CD4-positive, alpha-beta memory T cell (primary cell): ENCODE measurements at places on chromosomes 7 and 10. TPM values are rescaled to one million over a fixed set of nuclear protein-coding genes. Genes with fewer than 3 reads are reported as not detected.

DNA sequence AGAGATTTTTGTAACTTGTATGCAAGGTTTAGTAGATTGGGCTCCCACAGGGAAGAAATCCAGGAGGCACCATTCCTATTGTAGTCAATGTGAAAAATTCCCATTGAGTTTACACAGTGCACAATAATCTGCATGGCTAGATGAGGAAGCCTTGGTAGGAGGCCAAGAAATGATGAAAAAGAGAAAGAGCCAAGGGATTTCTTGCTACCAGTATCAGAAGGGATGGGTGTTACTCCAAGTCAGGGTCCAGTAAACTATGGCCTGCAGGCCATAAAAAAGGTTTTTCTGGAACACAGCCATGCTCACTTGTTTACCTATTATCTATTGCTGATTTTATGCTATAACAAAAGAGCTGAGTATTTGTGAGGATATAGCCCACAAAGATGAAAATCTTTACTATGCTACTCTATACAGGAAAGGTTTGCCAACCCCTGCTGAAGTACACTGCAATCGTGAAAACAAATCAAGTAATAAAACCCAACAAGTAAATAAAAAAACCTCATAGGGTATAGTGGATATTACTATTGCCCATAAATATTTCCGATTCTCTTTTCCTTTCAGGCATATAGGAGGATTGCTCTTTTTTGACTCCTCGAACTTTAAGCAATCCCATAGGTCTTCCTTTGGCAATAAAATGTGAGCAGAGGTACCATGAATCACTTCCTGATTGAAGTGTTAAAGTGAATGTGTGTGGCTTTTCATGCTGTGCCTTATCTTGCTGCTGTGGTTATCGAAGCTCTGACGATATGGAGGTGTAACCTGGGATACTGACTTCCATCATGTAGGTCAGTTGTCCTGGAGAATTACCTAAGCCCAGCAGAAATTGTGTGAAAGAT, 256.3 kb upstream of the MAGI2 start:
- H3K27ac ChIP-seq, result no peak overlapping the region
- no peaks in the 10 kb centered on the region for H3K36me3 ChIP-seq
- no peak overlapping the region for H3K4me3 ChIP-seq
- H3K4me1 ChIP-seq, result no peaks in the 10 kb centered on the region
- no peaks in the 10 kb centered on the region for H3K27me3 ChIP-seq
- no peak for DNase-seq

GRCh38 chr7:25835197-25835596, 316.8 kb upstream of the NFE2L3 start:
- H3K4me1 ChIP-seq, result no peaks in the 10 kb centered on the region
- no peak overlapping the region for H3K4me3 ChIP-seq
- H3K27ac ChIP-seq, result no peak overlapping the region

DNA sequence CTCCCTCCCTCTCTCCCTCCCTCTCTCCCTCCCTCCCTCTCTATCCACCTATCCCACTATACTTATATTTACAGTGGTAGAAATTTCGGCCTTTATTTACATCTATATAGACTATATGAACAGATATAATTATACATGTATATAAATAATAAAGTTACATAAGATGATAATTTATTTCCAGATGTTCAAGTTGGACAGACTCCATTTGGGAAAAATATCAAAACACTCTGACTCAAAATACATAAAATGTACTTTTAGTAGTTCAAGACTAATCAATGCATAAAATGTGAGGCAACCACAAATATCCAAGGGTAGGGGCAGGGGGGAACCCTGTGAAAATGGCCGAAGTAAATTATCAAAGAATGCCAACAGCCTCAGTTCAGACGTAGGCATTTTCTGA, 203.0 kb downstream of the FANK1 start:
- no peaks in the 10 kb centered on the region for H3K36me3 ChIP-seq
- H3K27ac ChIP-seq, result no peak overlapping the region
- no peak overlapping the region for H3K4me3 ChIP-seq
- H3K27me3 ChIP-seq, result no peaks in the 10 kb centered on the region
- no peaks in the 10 kb centered on the region for H3K4me1 ChIP-seq

- H3K4me1 ChIP-seq, result no peaks in the 10 kb centered on the region
- no peaks in the 10 kb centered on the region for H3K36me3 ChIP-seq
- H3K4me3 ChIP-seq, result no peak overlapping the region
- DNase-seq, result peak; percentile 28
- no peaks in the 10 kb centered on the region for H3K27me3 ChIP-seq
These were observed 246.8 kb downstream of the SKIDA1 start for GRCh38 chr10:21278491-21279216.

The PNLIP gene
- not detected for total RNA-seq

DNA sequence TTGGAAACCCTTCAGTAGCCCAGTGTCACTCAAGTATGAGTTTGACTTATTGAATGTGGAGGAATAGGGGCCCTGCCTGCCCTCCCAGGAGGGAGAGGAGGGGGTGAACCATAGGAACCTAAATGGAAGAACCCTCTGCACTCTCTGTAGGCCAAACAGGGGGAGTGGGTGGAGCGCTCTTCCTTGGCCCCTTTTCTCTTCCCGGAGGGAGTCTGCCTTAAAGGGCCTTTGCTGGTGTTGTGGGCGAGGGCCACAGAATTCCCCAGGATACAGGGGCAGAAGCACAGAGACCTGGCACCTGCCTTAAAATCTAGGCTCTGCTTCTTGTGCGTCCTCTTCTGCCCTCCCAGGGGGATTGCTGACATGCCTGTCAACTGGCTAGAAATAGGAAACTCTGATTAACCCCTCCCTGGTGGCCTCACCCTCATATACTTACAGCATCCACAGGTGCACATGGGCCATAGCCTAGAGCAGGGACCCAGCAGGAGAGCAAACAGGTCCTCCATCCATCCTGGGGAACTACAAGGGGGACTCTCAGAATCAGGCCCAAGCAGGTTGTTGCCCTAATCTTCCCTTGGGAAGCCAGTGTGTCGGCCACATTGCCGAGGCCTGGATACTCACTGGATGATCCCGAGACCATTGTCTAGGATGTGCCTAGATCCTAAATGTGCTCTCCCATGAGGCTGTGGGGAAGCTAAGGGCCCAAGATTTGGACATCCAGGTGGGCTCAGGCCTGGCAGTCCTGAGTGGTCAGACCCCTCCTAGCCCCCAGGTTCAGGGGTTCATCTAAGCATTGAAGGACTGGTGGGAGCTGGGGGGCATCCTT, 3.4 kb downstream of the TRIM8 start:
- peaks cover 4% of the 10 kb centered on the region for H3K36me3 ChIP-seq
- H3K27ac ChIP-seq, result peak overlapping the region; percentile 82
- H3K4me3 ChIP-seq, result peak overlapping the region; percentile 79
- H3K27me3 ChIP-seq, result no peaks in the 10 kb centered on the region

- H3K4me1 ChIP-seq, result no peaks in the 10 kb centered on the region
- no peaks in the 10 kb centered on the region for H3K36me3 ChIP-seq
- no peak overlapping the region for H3K27ac ChIP-seq
- H3K4me3 ChIP-seq, result no peak overlapping the region
- no peaks in the 10 kb centered on the region for H3K27me3 ChIP-seq
These were observed 79.3 kb upstream of the SLC25A13 start for GRCh38 chr7:96401200-96401599.

DNA sequence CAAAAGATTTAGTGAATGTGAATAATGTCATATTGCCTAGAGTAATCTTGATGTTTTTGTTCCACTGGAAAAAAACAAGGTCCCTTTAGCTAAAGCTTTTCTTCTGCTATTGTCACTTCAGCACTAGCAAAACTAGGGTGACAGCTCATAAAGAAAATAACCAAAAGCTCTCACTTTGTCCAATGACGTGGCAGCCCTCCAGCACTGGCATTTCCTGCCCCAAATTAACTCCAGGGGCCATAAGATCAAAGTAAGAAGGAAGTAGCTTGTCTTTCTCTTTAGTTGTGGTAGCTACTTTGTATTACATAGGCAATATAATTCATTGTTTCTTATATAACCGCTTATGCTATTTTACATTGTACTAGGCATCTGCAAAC, 47.3 kb downstream of the LRRN3 start:
- H3K27me3 ChIP-seq, result no peaks in the 10 kb centered on the region
- peak; percentile 75 for DNase-seq
- no peak overlapping the region for H3K4me3 ChIP-seq
- no peaks in the 10 kb centered on the region for H3K36me3 ChIP-seq
- peak overlapping the region; percentile 50 for H3K27ac ChIP-seq
- H3K4me1 ChIP-seq, result peaks cover 19% of the 10 kb centered on the region

- no peak for DNase-seq
- no peak overlapping the region for H3K27ac ChIP-seq
- H3K27me3 ChIP-seq, result no peaks in the 10 kb centered on the region
- peaks cover 3% of the 10 kb centered on the region for H3K36me3 ChIP-seq
- no peak overlapping the region for H3K4me3 ChIP-seq
These were observed 2.1 kb downstream of the PCBD1 start for GRCh38 chr10:70885931-70886903.

GRCh38 chr7:158812684-158813083, 16.6 kb downstream of the ESYT2 start:
- peak; percentile 92 for DNase-seq
- peaks cover 94% of the 10 kb centered on the region for H3K4me1 ChIP-seq
- peaks cover 8% of the 10 kb centered on the region for H3K36me3 ChIP-seq

DNA sequence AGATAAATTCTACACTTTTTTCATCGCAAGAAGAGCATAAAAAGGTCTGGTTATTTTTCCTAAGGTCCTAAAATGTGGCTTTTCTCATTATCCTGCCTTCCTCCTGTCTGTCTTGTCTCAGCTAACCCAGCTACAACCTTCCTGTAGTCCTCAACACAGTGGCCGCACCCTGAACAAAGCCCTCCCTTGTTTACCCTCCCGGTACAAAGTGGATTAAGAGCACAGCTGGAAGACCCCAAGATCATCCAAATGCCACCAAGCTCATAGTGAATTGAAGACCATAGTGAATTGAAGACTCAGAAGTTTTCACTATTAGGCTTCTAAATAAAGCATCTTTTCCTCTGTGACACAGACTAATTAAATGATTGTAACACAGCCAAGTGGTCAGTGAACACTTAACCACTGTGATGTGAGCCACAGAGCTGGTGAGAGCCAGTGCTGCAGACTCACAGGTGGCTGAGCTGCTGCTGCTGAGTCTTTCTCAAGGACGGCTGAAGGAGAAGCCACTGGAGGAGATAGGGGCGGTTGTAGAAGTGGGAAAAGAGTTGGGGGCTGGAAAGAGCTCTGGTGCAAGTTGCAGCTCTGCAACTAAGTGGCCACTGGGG, 123.6 kb downstream of the ATXN7L1 start:
- H3K27me3 ChIP-seq, result no peaks in the 10 kb centered on the region
- H3K4me3 ChIP-seq, result no peak overlapping the region
- DNase-seq, result no peak
- H3K36me3 ChIP-seq, result no peaks in the 10 kb centered on the region

DNA sequence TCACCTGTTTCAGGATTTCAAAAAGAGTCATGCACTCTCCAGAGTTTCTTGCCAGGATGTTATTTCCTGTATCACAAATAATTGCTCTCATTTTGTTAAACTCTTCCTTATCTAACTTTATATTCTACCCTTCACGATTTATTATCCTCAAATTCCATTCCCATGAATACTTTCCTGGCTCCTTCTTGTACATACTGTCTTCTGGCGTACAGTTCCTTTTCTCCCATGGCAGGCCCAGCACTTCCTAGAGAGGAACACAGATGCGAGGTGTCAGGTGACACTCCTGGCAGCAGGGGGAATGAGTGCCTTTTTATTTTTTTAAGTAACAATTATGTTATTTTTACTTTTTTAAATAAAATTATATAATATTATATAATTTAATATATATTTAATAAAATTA, 411.9 kb downstream of the TFEC start:
- H3K4me1 ChIP-seq, result no peaks in the 10 kb centered on the region
- DNase-seq, result no peak
- H3K27ac ChIP-seq, result no peak overlapping the region
- H3K27me3 ChIP-seq, result no peaks in the 10 kb centered on the region
- H3K36me3 ChIP-seq, result no peaks in the 10 kb centered on the region

DNA sequence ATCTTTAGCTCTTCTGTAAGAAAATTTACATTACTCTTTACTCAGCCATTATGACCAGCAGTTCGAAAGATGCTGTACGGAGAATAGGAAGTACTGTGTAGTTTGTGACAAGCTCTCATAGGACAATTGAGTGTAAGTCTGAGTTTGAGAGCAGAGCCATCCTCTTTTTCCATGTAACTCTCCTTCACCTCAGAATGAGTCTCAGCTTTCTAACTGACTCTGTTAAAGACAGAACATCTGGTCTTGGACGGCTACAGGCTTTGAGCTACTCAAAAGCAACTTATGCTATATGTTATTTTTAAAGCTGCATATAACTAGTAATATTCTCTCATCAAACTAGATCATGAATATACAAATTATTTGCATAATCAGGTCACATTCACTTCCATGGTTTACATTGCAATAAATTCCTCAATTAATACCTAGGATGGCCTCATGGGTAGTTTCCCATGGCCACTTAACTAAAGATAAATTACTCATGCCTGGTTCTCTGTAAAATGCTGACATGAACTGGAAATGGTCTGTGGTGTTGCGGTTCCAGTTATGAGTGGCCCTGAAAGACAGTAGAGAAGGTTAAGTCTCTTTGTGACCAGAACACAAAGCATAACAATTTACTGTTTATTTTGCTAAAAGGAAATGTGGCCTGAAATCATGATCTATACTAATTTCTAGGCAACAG, 358.7 kb downstream of the PHF14 start:
- no peak overlapping the region for H3K4me3 ChIP-seq
- no peaks in the 10 kb centered on the region for H3K4me1 ChIP-seq
- H3K36me3 ChIP-seq, result no peaks in the 10 kb centered on the region
- H3K27ac ChIP-seq, result no peak overlapping the region
- DNase-seq, result no peak

The ZNF467 gene
- total RNA-seq, result 2.3 TPM

The TEX47 gene
- total RNA-seq, result not detected

The C10orf67 gene
- total RNA-seq, result not detected

The SUN3 gene
- not detected for total RNA-seq

The SEMA3D gene
- total RNA-seq, result not detected

- DNase-seq, result no peak
- no peak overlapping the region for H3K4me3 ChIP-seq
- H3K4me1 ChIP-seq, result peaks cover 29% of the 10 kb centered on the region
- no peaks in the 10 kb centered on the region for H3K27me3 ChIP-seq
These were observed 767.9 kb downstream of the GRID1 start for GRCh38 chr10:85598646-85599045.

- no peak overlapping the region for H3K27ac ChIP-seq
- DNase-seq, result no peak
- H3K27me3 ChIP-seq, result no peaks in the 10 kb centered on the region
- no peaks in the 10 kb centered on the region for H3K36me3 ChIP-seq
These were observed 216.4 kb downstream of the NRG3 start for GRCh38 chr10:82091413-82091812.

- H3K27me3 ChIP-seq, result no peaks in the 10 kb centered on the region
- DNase-seq, result no peak
- H3K27ac ChIP-seq, result no peak overlapping the region
These were observed 70.6 kb upstream of the PIK3CG start for GRCh38 chr7:106794276-106795083.

- H3K27me3 ChIP-seq, result no peaks in the 10 kb centered on the region
- DNase-seq, result no peak
- H3K4me3 ChIP-seq, result no peak overlapping the region
- H3K27ac ChIP-seq, result no peak overlapping the region
These were observed 51.6 kb downstream of the PIK3CG start for GRCh38 chr7:106916679-106917078.
